Trophoblast cell (in vitro differentiated cells and primary cell): ENCODE measurements at places on chromosomes 13 and 19.

- no peak for DNase-seq
Observed at GRCh38 chr19:7676376-7676775, 514 bp upstream of the MCEMP1 start.

DNA sequence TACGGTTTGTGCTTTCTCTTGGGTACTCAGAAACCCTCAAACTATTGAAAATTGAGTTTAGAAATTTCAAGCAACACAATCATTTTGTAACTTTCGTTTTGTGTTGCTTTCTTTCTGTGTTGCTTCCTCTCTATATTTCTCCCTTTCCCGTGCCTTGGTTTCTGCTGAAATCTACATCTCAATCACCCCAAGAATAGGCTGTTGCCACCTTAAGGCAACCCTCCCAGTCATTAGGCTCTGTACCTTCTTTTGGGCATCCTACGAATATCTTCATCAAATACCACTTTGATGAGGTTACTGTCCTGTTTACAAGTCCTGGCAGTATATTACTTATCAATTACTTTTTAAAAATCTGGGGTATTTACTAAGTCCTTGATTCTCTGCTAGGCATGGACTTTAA is 621.6 kb downstream of the GPC6 start:
- no peak for DNase-seq

DNA sequence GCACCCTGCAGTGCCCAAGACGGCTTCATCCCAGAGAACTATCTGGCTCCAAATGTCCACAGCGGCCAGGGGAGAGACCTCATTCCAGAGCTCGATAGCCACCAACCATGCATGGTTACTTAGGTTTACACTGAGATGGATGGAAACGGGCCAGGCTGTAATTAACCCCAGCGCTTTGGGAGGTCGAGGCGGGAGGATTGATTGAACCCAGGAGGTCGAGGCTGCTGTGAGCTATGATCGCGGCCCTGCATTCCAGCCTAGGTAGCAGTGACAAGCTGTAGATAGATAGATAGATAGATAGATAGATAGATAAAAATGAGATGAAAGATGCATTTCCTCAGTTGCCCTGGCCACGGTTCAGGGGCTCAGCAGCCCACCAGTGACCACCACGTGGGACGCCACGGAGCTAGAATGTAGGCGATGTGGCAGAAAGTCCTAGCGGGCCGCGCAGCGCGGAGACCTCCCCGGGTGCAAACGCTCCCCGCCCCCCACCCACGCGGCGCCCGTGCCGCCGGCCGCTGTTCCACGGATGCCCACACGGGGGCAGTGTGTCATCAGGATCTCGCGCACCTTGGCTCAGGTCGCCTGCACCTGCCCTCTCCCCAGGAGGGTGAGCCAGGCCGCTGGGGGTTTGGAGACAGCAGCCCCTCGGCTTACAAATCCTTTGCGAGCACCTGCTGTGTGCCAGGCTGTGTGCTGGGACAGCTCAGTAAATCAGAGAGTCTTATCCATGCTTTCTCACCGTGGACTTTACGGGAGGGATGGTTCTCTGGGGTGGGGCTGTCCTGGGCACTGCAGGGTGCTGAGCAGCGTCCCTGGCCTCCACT is 13.5 kb upstream of the TLE5 start:
- peak; percentile 75 for DNase-seq

GRCh38 chr19:51905206-51905605 is 389 bp upstream of the ZNF649 start:
- no peak for DNase-seq

DNA sequence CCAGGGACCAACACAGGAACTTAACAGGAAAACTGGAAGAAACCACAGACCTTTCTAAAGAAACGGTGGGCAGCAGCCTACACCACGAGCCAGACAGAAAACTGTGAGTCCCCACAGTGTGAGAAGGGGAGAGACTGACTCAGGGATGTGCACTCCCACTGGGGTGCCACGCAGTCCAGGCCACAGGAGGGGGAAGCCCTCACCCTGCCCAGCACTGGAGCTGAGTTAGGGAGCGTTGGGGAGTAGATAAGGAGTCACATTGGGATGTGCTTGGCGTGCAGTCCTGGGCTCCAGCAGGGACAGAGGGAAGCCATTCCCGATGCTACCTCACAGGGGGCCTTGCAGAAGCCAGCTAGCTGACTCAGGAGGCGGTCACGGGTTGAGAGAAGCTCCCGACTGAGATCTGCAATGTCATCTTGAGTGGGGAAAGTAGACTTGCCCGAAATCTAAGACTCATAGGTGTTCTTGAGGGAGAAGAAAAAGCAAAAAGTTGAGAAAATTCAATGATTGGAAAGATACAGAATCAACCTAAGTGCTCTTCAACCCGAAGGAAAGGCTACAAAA is 17.3 kb downstream of the SIGLEC8 start:
- no peak for DNase-seq

- DNase-seq: no peak
Observed at GRCh38 chr19:10566408-10566657, 523 bp upstream of the KRI1 start.

- DNase-seq: no peak
Observed at GRCh38 chr19:3188627-3189596, 3.2 kb downstream of the NCLN start.

GRCh38 chr13:113802090-113802531 is 43.1 kb downstream of the TMEM255B start:
- DNase-seq: no peak

GRCh38 chr13:111852725-111853518 is 214.0 kb upstream of the SOX1 start:
- DNase-seq: no peak

DNA sequence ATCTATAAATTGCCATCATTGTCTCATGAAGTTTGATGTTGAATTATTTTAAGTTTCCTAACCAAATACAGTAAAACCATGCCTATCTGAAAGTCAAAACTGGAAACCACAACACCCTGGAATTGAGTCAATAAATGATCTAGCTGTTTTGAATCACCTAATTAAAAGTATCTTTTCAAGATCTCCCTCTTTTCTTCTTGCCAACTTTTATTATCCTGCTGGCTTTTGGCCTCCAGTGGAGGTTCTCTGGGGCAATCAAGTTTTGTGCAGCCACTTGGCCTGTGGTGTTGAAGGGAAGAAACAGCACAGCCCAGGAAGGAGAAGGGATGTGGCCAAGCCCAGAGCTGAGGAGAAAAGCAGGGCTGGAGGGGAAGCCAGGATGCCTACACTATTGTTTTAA is 255.4 kb downstream of the COG6 start:
- no peak for DNase-seq

DNA sequence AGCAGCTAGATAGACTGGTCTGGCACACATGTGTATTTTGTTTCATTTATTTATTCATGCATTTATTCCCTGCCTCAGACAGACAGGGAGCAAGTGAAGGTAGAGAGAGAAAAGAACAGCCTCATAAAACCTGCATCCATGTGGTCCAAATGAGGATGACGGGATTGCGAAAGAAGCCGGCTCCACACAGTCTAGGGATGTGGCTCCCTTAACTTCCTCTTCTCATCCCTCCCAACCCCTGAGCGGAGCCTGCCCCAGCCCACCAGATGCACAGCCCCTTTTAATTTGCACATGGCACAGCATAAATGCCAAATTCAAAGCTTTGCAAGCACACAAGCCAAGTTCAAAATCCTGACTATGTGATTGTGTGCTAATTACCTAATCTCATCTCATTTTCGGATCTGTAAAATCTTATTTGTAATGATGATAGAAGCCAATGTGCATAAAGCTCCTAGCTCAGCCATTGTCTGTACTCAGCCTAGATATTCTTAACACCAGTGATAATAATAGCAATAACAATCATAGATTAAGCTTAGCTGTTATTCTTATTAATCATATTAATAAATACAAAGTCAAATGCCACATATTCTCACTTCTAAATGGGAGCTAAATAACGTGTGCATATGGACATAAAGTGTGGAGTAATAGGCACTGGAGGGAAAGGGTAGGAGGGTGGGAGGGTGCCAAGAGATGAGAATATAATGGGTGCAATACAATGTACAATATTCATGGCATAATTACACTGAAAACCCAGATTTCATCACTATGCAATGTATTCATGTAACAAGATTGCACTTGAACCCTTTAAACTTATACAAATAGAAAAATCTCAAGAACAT is 156.3 kb downstream of the DCT start:
- DNase-seq: no peak
